ENCODE measurements at places on chromosomes 7 and 10.

GRCh38 chr7:132930881-132931280, 151.0 kb downstream of the CHCHD3 start:
- no peak for DNase-seq

DNA sequence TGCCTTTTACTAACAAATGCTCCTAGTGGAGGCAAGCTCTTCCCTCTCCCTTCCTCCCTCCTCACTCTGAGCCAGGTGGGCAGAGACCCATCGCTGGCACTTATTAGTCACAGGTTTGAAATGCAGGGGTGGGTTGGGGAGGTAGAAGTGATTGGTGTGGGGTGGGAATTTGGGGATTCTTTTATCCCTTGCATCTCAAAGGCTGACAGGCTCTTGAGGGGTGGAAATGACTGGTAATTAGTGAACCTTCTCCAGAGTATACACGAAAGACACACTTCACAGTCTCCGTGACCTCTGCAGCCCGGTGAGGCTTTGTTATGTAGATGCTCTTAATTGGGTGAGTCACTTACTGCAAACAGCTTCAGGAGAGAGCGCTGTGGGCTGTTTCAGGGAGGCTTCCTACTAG, 13.9 kb upstream of the LRMDA start:
- DNase-seq, result no peak

GRCh38 chr10:14328881-14329672, 1.6 kb downstream of the FRMD4A start:
- no peak for DNase-seq

DNA sequence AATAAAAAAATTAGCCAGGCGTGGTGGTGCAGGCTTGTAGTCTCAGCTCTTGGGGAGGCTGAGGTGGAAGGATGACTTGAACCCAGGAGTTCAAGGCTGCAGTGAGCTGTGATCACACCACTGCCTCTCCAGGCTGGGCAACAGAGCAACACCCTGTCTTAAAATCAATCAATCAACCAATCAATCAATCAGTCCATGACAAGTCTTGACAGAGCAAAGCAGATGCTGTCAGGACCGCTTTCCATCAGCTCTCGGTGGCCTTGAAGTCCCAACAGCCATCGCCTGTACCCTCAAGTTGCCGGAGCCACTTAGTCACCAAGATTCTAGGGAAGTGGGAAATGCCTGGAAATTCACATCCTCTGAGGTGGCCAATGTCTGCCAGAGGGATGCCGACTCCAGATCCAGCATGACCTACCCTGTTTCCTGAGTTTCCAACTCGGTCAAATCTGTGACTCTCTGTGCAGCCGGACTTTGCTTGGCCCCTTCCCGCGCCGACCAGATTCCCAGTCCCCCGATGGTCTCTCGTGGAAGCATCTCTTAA, 871 bp upstream of the CCL24 start:
- no peak for DNase-seq

GRCh38 chr10:63414481-63415260, 51.1 kb downstream of the JMJD1C start:
- DNase-seq, result no peak

Data from esophagus squamous epithelium (tissue), 5 donors.